Activated CD8-positive, alpha-beta T cell treated with anti-CD3 and anti-CD28 coated beads for 36 hours (primary cell): ENCODE measurements at places on chromosomes 1 and 21.

DNA sequence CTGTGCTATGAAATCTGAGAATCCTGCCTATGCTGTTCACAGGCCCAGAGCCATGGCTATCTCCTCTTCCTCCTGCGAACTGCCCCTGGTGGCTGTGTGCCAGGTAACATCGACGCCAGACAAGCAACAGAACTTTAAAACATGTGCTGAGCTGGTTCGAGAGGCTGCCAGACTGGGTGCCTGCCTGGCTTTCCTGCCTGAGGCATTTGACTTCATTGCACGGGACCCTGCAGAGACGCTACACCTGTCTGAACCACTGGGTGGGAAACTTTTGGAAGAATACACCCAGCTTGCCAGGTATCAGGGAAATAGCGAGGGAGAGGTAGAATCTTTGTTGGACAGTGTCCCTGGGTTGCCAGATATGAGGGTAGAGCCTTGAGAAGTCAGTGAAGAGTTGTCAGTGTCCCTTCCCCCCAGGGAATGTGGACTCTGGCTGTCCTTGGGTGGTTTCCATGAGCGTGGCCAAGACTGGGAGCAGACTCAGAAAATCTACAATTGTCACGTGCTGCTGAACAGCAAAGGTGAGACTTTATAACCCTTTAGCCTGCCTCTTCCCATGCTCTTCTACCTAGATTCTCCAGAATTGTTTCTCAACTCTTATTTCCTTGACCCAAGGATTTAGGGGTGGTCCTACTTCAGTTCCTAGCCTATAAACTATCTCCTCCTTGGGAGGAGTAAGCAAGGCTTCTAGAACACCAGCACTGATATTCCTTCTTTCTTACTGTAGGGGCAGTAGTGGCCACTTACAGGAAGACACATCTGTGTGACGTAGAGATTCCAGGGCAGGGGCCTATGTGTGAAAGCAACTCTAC is 1.4 kb downstream of the NIT1 start:
- peak; percentile 85 for DNase-seq

GRCh38 chr1:160795951-160796383 is at the start of gene LY9:
Gene LY9, plus strand, starts transcription at chr1:160796174. Its CDS starts 14 bp downstream, at chr1:160796188.
- peak; percentile 93 for DNase-seq

DNA sequence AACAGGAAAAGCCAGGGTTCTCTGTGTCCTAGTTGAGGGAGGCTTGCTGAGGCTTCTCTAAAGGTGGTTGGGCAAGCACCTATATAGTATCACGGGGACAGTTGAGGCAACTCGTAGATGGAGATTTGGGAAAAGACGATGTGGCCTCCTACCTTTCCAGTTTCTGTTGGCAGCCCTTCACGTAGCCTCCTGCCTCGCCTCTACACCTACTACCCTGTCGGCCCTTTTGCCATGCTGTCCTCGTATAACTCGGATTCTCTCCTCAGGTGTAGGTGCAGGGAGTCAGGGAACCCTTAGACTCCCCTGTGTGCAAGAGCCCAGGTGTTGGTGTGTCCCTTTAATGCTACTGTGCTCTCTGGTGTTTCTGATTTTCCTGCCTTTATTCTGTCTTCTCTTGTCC is 10.3 kb downstream of the ZNF692 start:
- DNase-seq, result no peak

- DNase-seq, result no peak
Measured at GRCh38 chr1:200048244-200048643, 20.7 kb downstream of the NR5A2 start.

GRCh38 chr1:54220004-54220811 is 20.2 kb downstream of the MRPL37 start:
- DNase-seq, result no peak

- DNase-seq, result peak; percentile 91
Measured at GRCh38 chr21:43975469-43976098, 36.5 kb upstream of the TRAPPC10 start.

DNA sequence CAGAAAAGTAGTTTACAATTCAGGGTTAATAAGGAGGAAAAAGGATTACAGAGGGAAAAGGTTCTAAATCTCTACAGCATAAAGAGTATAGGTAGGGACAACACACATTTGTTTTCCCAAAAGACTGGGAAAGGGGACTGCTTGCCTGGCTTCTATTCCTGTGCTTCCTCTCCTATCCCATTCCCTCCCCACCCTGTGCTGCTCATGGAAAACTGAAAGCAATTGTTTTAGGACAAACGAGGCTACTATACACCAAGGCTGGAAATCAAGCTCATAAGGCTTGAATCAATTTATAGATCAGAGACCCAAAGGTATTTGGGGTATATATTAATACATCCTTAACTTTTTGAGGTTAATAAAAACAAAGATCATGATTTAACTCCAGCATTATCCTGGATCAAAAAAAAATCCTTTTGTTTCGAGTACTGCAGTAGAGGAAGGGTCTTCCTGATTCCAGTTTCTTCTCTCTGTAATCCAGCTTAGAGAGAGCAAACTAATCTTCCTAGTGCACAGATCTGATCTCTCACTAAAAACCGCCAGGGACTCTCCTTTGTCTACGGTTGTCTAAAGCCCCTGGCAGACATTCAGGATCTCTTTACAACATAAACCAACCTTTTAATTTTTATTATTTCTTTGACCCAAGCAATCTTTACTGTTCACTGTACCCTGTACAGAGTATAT is 37.4 kb upstream of the A3GALT2 start:
- DNase-seq, result no peak

GRCh38 chr1:52238887-52239707 is 97.2 kb downstream of the ZFYVE9 start:
- DNase-seq, result no peak

DNA sequence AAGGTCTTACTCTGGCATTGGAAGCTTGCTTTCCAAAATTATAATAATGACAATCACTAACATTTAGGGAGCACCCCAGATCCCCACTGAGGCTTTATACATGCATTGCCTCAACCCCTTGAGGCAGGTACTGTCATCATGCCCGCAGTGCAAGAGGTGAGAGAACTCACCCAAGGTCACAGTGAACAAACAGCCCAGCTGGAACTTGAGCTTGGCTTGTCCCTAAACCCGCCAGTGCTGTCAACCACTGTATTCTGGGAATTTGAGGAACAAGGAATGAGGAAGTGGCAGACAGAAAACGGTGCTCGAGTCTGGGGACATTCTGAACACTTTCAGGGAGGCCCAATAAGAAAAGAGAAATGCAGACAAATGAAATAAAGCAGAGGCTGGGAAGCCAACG is 34.6 kb upstream of the TLR5 start:
- no peak for DNase-seq

- DNase-seq, result peak; percentile 45
Measured at GRCh38 chr1:154941333-154942013, 5.0 kb upstream of the PMVK start.

- no peak for DNase-seq
Measured at GRCh38 chr1:12132078-12132477, 34.7 kb upstream of the TNFRSF1B start.

DNA sequence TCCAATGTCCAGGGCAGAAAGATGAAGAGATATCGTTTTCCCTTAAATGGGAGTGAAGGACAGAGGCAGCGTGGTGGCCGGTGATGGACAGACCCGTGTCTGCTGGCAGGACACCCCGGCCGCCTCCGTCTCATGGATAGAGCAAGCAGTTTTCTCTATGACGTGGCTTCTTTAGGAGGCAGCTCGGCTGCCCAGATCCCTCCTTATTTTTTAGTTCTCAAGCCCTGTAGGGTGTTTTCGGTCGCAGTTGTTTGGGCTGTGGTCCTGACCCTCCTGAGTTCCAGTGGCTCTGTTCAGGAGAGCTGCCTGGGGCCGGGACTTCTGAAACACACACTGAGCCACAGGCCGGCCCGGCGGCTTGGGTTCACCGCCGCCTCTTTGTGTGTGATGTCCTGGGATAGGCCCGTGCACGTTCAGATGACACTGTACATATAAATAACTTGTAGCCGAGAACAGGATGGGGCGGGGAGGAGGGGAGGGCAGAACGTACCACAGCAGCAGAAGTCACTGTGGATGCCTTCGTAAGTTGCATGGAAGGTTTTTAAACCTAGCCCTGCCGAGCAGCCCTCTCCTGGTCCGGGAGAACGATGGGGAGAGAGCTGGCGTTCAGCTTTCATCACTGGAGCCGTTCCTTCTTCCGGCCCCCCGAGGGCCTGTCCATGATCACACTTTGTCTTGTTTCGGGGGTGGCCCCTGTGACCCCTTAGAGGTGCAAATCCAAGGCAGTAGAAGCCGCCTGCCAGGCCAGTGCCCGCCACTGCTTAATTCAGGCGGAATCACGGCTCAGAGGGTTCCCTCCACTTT is 65.2 kb downstream of the SIK1 start:
- DNase-seq, result peak; percentile 75

DNA sequence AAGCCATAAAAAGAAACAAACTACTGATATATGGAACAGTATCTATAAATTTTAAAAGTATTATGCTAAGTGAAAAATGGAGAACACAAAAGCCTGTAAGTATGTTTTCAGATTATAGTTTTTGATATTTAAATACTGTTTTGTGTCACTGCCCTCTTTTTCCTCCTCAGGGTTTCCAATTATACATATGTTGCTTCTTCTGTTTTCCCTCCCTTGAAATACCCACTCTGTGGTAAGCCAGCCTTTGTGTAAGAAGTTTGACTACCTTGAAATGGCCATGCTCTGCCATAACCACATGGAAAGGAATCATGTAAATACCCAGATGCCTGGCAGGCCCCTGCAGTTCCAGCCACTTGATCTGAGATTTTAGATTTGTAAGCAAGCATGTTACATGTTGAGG is 248.3 kb downstream of the AKT3 start:
- no peak for DNase-seq

GRCh38 chr21:37546299-37546908 is 179.8 kb downstream of the DYRK1A start:
- DNase-seq, result no peak

DNA sequence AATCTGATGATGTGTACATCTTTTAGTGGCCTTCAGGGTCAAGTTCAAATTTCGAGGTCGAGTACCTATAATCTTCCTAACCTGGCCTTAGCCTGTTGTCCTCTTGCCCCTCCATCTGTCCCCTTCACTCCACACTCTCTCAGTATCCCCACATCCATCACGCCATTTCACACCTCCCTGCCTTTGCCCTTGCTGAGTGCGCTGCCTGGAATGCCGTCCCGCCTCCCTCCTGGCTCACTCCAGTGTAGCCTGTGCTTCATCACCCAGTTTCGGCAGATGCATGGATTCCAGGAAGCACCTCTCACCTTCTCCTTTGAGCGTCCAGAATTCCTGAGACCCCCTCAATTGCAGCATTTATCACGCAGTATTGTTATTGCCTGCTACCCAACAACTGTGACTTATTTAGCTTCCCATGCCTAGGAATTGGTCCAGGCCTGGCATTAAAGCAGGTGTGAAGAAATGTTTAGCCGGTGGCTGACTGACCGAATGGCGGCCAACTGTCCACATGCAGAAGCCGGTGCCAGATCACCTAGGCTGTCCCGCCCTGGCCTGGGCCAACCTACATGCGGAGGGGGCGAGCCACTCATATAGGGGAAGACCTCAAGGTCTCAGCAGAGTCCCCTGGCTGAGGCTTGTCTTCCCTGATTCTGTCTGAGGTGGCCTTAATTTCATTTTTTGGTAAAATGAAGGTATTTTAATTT is 34.5 kb downstream of the MYOM3 start:
- no peak for DNase-seq

GRCh38 chr21:42644223-42645208 is 8.9 kb upstream of the PDE9A start:
- DNase-seq, result no peak

DNA sequence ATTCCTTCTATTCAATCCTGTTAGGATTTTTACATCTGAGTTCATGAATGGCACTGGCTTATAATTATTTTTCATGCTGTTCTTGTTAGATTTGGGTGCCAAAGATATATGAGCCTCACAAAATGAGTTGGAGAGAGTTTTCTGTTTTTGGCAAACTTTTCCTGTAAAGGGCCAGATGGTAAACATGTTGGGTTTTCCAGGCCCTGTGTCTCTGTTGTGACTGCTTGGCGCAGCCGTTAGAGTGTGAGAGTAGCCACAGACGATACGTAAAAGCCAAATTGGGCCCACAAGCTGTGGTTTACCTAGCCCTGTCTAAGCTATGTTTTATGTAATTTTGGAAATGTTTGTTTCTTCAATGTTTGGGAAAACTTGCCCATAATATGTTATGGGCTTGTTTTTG is 15.6 kb upstream of the CA6 start:
- DNase-seq, result no peak

DNA sequence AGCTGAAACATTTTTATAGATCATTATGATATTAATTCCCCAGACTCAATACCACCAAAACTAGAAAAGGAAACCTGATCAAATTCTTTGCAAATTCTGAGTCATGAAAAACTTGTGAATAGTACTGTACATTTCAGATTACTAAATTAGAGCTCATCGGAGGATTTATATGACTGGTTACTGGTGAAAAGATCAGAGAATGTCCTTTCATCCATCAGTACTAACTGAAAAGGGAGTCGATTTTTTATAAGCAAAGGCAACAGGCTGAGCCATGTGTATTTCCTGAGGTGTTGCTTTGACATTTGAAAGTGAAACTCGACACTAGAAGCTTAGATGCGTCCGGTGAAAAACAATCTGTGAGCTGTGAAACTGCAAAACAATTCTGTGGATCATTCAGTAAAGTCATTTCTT is 155.7 kb downstream of the TNFSF18 start:
- peak; percentile 48 for DNase-seq

DNA sequence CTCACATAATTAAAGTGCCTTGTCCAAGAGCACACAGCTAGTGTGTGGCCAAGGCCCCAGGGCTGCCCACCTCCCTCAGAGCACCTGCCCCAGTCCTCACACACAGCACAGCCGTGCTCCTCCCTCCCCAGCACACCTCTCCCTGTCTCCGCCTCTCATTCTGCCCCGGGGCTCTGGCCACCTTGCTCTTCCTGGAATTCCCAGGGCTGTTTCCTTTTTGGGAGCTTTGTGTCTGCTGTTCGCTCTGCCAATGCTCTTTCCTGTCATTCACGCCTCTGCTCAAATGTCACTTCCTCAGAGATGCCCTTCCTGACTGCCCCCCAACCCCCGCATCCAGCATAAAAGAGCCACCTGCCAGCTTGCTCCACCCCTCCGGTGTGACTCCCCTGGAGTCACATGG is 13.3 kb downstream of the SLC6A17 start:
- DNase-seq, result no peak

DNA sequence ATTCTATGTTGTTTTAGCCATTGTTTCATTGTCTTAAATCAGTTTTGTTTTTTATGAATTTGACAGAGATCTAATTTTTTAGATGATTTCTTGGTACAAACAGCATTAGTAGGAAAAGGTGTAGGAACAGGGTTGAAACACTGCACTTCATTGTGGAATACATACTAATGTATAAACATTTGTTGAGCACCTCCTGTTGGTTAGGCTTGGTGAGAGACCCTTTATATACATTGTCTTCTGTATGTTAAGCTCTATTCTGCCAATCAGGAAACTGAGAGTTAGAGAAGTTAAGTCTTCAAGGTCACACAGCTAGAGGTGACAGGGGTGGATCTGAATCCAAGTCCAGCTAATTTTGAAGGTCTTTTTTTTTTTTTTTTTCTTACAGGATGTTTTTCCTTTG is 192.7 kb downstream of the VPS13D start:
- no peak for DNase-seq

GRCh38 chr1:174984952-174985351 is 14.8 kb upstream of the CACYBP start:
- DNase-seq, result no peak

DNA sequence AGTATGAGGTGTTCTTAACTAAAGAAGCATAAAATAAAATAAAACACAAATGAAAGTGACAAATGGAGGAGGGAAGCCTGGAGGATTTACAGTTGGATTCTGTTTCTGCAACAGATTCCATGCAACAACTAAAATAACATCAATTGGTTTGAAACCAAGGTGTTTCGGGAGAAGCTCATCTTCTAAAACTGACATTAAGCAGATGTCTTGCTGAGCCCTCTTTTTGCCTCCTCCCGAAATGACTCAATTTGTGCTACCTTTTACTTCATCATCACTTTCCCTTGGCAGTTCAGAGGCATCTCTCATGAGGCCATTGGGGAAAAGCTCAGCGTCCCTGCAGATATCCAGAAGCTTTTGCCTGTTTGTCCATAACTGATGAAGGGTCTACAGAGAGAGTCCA is 121.6 kb upstream of the ADAR start:
- DNase-seq, result no peak
